ENCODE measurements at places on chromosomes 11 and 22. TPM values are rescaled to one million over a fixed set of nuclear protein-coding genes. Genes with fewer than 3 reads are reported as not detected.

SLC25A45 gene
- total RNA-seq, result 27.8 TPM

OR52A1 gene
- not detected for total RNA-seq

GLB1L2 gene
- total RNA-seq, result 1.00 TPM

PGR gene
- total RNA-seq, result not detected

OLFML1 gene
- total RNA-seq, result not detected

RTN4R gene
- 1.2 TPM for total RNA-seq

DEPDC7 gene
- total RNA-seq, result 3.2 TPM

CATSPERZ gene
- not detected for total RNA-seq

Data from CD8-positive, alpha-beta T cell (primary cell).